Left cardiac atrium (tissue), 4 donors: ENCODE measurements at places on chromosomes 16 and 17. TPM values are rescaled to one million over a fixed set of nuclear protein-coding genes. Genes with fewer than 3 reads are reported as not detected.

The CORO6 gene
- 82.1 TPM for total RNA-seq

The CSH2 gene
- total RNA-seq, result not detected

The MILR1 gene
- total RNA-seq, result 5.0 TPM

The SEPTIN12 gene
- not detected for total RNA-seq

The GINS3 gene
- total RNA-seq, result 5.0 TPM

The IRF8 gene
- 9.2 TPM for total RNA-seq

GRCh38 chr16:2212362-2213324 is 2.0 kb upstream of the BRICD5 start:
- no peak for DNase-seq

DNA sequence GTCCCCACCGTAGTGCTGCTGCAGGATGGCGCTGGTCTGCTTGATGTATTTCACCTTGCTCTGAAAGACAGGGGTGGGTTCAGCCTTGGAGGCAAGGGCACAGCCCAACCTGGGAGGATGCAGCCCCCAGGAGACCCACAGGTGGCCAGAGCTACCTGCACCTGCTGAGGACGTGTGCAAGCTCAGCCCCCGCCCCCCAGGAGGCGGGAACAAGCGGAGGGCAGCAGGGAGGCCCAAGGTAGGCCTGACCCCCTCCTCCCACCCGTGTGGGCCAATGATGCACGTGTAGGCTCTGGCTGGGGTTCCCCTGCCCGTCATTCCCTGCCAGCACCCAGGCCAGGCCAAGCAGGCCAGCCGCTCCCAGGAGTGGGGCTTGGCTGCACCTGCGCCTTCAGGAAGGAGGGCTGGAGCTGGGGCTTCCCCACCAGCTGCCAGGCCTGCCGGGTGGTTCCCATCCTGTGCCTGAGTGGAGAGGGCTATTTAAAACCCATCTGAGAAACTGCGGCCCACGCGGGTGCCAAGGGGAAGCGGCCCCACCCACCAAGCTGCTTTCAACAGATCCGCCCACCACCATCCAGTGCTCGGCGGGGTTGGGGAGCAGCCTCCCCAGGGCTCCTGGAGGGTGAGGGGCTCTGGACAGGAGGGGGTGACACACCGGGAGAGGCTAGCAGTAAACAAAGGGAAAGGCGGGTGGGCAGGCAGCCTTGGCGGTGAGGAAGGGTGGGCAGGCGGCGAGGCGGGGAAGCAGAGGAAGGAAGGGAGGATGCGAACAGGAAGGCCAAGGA is 3.8 kb downstream of the NTHL1 start:
- peak; percentile 77 for DNase-seq

DNA sequence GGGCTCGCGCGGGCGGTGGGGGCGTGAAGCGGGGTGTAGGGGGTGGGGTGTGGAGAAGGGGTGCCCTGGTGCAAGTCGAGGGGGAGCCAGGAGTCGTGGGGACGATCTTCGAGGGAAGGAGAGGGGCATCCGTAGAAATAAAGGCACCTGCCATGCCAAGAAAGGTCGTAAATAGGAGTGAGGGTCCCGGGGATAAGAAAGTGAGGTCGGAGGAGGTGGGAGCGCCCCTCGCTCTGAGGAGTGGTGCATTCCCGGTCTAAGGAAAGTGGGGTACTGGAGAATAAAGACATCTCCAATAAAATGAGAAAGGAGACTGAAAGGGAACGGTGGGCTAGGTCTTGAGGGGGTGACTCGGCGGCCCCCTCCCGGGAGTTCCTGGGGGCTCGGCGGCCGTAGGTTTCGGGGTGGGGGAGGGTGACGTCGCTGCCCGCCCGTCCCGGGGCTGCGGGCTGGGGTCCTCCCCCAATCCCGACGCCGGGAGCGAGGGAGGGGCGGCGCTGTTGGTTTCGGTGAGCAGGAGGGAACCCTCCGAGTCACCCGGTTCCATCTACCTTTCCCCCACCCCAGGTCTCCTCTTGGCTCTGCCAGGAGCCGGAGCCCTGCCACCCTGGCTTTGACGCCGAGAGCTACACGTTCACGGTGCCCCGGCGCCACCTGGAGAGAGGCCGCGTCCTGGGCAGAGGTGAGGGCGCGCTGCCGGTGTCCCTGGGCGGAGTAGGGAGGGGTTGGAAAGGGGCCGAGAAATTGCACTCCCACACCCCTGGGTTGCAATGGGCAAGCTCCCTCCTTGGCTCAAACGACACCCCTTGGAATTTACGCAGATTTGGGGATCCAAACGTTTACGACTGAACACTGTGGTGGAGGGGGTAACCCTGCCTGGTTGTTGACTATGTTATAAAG is 888 bp downstream of the CDH1 start:
- no peak for DNase-seq

DNA sequence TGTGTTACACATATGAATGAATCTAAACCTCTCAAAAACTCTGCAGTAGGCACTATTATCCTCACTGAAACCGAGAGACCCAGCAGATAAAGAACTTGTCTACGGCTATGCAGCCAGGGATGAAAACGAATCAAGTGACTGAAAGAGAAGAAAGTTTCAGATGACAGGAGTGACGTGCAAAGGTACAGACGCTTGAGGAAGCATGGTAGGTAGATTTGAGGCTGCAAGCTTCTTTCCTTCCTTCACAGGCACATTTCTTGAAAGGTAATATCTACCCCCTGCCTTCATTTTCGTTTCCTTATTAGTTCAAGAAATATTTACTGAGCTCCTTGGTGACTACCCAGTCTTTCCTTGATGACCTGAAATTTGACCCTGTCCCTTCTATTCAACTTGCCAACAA is 211.5 kb upstream of the AXIN2 start:
- no peak for DNase-seq

DNA sequence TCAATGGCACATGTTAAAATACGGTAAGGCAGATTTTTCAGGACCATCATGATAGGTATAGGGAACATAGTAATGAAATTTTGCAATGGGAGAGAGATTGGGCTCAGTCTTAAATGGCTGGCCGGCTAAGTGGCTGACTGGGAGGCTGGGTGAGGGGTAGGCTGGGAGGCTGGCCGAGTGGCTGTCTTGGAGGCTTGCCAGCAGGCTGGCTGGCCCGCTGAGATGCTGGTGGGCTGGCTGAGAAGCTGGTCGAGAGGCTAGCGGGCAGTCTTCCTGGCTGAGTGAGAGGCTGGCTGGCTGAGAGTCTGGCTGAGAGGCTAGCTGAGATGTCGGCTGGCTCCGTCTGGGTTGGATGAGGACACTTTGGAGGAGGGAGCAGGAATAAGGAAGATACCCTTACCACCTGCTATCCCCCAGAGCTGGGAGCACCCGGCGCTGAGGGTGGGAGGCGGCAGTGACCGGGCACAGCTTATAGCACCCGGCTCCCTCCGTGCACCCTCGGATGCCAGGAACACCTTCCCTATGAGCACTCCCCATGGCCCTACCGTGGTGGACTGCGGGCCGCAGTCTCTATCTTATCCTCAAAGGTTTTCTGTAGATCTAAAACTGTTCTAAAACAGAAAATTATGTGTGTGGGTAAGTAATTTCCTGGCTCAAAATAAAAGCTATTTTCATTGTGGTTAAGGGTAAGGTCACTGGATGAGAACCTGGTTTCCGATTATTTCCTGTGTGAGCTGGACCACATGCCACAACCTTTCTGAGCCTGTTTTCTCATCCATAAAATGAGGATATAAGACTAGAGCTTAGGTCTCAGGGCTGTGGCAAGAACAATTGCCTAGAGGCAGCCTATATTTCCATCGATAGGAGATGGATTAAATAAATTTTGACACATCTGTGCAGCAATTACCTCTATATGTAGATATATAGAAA is 34.5 kb upstream of the TMC5 start:
- DNase-seq, result no peak

DNA sequence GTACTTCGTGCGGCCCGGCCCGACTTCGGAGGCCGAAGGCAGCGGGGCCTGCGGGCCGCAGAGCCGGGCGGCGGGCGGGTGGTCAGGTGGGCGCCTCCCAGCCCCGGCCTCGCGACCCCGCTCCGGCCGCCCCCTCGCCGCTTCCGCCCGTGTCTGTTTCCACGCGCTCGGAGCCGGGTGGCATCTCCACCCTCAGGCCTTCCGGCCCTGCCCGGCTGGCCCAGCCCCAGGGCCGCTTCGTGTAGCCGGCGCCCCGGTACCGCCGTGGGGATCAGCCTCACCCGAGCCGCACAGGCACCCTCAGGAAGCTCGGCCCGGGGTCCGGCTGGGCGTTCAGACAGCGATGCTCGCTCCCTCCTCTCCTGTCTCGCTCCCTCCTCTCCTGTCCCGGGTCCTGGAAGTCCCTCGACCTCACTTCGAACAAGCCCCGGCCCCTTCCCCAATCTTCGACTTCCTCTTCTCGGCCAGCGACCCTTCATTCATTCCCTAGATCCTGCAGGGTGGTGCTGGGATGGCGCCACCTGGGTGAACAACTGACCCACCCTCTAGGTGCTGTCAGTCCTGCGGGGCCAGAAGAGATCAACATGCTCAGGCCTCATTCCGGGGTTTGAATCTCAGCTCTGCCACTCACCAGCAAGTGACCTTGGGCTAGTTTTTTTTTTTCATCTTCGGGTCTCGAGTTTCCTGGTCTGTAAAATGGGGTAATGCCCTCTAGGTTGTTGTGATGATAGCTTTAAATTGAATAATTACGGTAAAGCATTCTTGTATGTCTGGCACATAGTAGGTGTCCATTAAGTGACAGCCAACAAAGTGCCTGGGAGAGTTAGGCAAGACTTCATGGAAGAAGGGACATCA is 610 bp downstream of the VPS4A start:
- no peak for DNase-seq

DNA sequence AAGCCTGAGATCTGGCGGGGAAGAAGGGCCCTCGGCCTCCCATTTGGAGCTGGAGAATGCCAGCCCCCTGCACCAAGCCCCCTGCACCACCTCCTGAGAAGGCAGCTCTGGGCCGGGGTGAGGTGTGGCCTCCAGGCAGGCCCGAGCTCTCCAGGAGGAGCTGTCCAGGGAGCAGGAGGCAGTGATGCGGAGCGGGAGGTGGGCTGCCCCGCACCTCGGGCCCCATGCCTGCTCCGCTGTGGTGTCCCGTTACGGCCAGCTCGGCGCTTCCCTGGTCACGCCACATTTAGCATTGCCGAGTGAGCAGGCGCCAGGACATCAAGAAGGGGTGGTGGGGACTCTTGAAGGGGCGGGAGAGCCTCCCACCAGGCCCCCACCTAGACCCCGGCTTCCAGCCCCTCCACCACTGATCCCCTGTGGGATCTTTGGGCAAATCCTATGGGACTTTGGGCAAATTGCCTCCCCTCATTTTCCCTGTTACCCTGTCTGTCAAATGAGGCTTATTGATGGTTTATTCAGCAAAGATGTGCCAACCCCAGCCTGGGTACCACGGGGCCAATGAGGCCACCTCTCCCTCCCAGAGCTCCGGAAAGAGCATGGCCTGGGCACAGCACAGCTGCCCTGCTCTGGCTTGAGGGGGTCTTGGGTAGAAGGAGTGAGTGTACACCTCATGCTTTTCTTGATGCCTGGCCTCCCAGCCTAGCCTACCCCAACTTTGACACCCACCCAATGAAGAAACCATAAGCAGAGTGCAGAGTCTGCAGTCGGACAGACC is 15.3 kb downstream of the FOXN1 start:
- DNase-seq, result no peak

DNA sequence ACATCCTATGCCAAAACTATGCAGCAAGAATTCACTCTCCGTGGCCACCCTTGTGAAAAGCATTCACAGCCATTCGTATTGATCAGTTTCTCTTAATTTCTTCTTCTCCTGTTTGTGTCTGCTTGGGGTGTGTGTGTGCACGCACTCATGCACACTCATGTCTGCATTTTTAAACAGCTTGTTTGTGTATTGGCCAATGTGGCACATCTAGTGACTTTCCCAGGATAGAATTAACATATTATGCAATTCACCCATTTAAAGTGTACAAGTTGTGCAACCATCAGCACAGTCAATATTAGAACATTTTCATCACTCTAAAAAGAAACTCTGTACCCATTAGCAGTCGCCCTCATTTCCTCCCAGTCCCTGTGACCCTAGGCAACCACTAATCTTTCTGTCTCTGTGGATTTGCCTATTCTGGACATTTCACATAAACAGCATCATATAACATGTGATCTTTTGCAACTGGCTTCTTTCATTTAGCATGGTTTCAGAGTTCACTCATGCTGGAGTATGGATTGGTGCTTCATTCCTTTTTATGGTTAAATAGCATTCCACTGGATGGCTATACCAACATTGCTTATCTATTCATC is 20.1 kb downstream of the IRX3 start:
- DNase-seq, result no peak

DNA sequence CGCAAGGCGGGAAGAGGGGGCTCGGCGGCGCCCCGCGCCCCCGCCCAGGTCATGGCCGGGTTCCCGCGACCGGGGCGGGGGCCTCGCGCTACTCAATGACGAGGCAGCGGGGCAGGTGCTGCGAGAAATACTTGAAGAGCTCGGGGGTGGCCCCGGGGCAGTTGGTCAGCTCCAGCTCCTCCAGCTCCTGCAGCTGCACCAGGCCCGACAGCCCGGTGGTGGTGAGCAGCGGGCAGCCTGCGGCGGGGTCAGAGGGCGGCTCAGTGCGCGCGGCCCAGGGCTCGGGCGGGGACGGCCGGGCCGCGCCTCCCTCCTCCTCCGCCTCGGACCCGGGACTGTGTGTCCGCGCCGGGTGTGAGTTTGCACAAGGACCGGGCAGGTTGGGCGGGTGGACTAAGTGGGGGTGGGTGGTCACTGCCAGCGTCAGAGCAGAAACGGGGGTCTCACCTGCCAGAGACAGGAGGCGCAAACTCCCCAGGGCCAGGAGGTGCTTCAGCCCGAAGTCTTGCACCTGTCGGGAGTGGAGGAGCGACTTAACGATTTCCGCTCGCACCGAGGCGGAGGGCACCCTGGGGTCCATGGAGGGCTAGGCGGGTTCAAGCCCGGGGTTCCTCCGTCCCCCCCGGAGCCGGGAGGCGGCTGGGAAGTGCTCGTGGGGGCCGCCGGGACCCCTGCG is 4.1 kb upstream of the WDR24 start:
- no peak for DNase-seq

DNA sequence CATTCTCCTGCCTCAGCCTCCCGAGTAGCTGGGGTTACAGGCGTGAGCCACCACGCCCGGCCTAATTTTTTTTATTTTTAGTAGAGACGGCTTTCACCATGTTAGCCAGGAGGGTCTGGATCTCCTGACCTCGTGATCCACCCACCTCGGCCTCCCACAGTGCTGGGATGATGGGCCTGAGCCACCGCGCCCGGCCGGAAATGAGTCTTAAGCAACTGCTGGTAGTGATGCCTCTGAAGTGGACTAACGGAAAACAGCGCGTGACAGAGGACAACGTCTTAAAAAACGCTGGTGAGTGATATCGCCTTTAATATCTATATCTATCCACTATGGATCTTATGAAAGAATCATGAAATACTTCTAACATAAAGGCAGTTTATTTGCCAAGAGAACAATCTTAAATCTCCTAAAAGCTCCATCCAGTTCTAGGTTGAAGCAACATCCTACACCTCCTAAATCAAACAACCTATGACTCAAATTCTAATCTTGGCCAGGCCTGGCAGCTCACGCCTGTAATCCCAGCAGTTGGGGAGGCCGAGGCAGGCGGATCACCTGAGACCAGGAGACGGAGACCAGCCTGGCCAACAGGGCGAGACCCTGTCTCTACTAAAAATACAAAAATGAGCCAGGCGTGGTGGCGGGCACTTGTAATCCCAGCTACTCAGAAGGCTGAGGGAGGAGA is 69.8 kb downstream of the NXN start:
- peak; percentile 55 for DNase-seq
